ENCODE measurements at places on chromosomes 3 and 15.

DNA sequence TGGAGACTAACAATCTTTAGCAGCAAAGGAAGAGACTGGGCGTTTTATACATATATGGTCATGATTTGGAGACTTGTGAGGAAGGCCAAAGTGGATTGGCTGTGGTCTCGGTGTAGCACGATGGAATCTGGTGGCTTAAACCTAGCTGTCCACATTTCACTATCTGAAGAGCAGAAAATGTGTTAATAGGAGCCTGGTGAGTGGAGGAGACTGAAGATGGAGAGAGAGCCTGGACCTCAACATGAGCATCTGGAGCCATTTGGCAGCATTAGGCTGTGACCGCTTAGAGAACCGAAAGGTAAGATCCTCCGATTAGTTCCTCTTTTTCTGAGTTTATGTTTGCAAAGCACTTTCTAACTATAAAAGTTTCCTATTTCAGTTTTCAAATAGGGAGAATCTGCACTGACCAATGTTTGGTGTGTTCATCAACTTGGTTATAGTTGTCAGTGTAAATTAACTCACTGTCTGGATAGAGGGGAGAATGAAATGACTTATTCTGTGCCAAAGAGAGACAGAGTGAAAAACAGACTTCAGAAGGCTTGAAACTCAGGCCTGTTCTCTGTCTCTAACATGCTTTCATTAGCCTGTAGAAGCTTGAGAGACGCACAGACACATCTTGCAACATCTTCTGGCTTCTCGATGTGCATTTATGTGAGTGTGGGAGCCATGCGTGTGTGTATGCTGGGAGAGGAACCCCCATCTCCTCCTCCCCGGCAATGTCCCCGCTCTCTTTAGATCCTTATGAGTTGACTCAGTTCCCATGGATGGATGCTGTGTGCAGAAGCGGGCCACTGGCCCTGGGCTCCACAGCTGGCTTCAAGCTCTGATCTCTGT lies 244.7 kb upstream of the TBL1XR1 start:
- peak; percentile 51 for DNase-seq

- DNase-seq, result peak; percentile 48
Measured at GRCh38 chr3:123807820-123808219, 76.3 kb downstream of the MYLK start.

DNA sequence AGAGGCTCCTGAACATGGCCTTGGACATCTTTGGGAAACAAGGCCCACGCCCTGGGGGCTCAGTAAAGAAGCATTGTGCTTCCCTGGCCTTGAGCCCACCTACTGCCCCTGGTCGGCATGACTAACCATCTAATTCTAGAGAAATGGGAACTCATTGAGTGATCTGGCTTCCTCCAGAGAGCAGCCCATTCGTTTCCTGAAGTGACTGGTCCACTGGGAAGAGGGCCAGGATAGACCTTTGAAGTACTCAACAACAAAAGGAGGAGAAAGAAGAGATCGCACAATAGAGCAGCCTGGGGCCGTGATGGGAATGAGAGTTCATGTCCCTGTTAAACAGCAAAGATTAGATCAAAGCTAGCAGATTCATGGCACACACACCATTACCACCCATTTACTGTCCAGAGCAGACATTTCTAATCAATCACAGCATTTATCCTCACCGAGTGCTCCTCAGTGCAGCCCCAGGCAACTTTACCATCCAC lies 514.4 kb upstream of the PROK2 start:
- DNase-seq, result no peak

GRCh38 chr3:76010252-76010651 lies 224.9 kb upstream of the ZNF717 start:
- no peak for DNase-seq

All from amniotic epithelial cell (primary cell).